ENCODE measurements at places on chromosomes 2 and 18. TPM values are rescaled to one million over a fixed set of nuclear protein-coding genes. Genes with fewer than 3 reads are reported as not detected.

CDK15 gene
- not detected for total RNA-seq

DPYSL5 gene
- total RNA-seq: not detected

LOXHD1 gene
- total RNA-seq: not detected

TEKT4 gene
- not detected for total RNA-seq

SOX11 gene
- total RNA-seq: 4.2 TPM

SERPINB8 gene
- 17.1 TPM for total RNA-seq

GALNT3 gene
- total RNA-seq: 46.2 TPM

SULT6B1 gene
- total RNA-seq: not detected

LYPD6B gene
- total RNA-seq: 7.3 TPM

SNED1 gene
- 0.05 TPM for total RNA-seq

PCGF1 gene
- 16.7 TPM for total RNA-seq

OST4 gene
- 386 TPM for total RNA-seq

RSAD2 gene
- total RNA-seq: not detected

DSG4 gene
- 0.05 TPM for total RNA-seq

CCDC148 gene
- 0.14 TPM for total RNA-seq

CCDC150 gene
- total RNA-seq: 1.2 TPM

NT5C1B gene
- not detected for total RNA-seq

VAMP5 gene
- total RNA-seq: 1.9 TPM

SERPINB11 gene
- total RNA-seq: 0.35 TPM

GPR35 gene
- total RNA-seq: 0.28 TPM

PMAIP1 gene
- total RNA-seq: 6.3 TPM

RPRM gene
- total RNA-seq: not detected

WDR43 gene
- total RNA-seq: 58.0 TPM

MBOAT2 gene
- 99.3 TPM for total RNA-seq

GPATCH11 gene
- total RNA-seq: 2.4 TPM

C18orf32 gene
- 34.6 TPM for total RNA-seq

MC5R gene
- total RNA-seq: not detected

SLC9A2 gene
- total RNA-seq: 0.07 TPM

LBX2 gene
- 0.56 TPM for total RNA-seq

LYPD6 gene
- total RNA-seq: 0.56 TPM

ZAP70 gene
- not detected for total RNA-seq
